ENCODE measurements at places on chromosomes 16 and 17.
A peak's percentile ranks its signal among the peaks of the same experiment; 100 is the strongest.

DNA sequence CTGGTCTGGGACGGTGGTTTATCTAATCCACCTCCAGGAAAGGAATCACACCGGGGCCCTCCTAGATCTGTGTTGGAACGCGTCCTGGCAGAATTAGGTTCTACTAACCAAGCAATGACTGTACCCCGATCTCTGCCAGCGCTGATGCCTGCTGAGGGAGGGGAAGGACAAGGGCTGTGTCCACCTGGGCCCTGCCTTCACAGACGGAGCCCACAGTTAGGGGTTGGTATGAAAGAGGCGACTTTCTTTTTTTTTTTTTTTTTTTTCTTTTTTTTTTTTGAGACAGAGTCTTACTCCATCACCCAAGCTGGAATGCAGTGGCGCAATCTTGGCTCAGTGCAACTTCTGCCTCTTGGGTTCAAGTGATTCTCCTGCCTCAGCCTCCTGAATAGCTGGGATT, 9.9 kb upstream of the KRT19 start:
- DNase-seq = no peak

GRCh38 chr17:81665205-81666091, 957 bp downstream of the OXLD1 start:
- DNase-seq = peak; percentile 67

DNA sequence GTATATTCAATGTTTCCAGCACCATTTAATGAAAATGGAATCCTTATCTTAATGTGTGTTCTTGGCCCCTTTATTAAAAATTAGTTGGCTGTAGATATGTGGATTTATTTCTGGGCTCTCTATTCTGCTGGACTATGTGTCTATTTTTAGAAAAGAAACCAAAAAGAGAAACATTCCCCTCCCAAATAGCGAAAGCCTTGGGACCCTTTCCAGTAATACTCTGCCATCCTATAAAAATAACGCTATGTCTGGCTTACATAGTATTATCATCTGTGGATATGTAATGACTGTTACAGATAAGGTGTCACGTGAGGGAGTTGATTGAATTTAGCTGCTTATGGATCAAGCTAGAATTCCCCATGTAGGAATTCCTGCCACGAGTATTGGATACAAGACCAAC, 279.3 kb upstream of the KIF2B start:
- DNase-seq = no peak

DNA sequence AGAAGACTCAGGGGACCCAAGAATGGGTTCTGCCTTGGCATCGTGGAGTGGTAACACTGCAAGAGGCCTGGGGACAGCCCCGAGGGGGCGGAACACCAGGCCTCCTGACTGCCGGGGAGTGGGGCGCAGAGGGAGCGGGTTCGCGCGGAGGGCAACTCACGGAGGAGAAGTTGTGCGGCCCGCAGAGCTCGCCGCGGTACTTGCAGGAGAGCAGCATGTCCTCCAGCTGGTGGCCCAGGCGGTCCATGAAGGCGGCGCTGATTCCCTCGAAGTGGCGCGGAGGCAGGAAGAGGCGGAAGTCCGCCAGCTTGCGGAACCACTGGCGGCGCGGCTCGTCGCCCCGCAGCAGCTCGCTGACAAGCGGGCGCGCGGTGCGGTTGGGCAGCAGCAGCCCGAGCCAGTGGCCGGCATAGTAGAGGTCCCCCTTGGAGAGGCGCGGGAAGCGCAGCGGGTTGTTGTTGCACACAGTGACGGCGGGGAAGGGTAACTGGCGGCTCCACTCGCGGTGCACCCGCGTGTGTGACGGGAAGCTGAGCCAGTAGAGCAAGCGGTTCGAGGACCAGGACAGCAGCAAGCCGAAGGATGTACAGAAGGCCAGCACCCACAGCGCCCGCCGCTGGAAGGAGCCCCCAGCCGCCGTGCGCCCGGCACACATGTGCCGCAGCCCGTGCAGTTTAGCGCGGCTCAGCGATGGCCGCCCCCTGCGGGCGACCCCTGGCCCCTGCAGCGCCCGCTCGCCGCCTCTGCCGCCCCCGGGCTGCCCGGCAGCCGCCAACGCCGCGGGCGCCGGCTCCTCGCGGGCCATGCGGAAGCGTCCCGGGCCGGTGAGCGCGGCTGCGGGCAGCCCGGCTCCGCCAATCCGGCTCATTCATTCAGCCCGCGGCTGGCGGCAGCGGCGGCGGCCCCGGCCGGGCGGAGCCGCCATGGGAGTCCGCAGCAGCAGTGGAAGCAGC, 1.6 kb downstream of the ASIC2 start:
- no peak for DNase-seq

- no peak for DNase-seq
Observed at GRCh38 chr17:31414550-31414918, 23.1 kb downstream of the RAB11FIP4 start.

GRCh38 chr17:48612456-48612853, 1.6 kb upstream of the HOXB7 start:
- no peak for DNase-seq

GRCh38 chr16:12090151-12090530, 113.6 kb downstream of the SNX29 start:
- no peak for DNase-seq

GRCh38 chr17:59413014-59413766, 81.7 kb downstream of the YPEL2 start:
- DNase-seq = no peak

Measured in stimulated activated CD4-positive, alpha-beta T cell treated with anti-CD3 and anti-CD28 coated beads, Interleukin-4, amount 100 ng/mL, for 1 hour (primary cell).